Left kidney (tissue), 8 donors: ENCODE measurements at places on chromosomes 5 and 9.

DNA sequence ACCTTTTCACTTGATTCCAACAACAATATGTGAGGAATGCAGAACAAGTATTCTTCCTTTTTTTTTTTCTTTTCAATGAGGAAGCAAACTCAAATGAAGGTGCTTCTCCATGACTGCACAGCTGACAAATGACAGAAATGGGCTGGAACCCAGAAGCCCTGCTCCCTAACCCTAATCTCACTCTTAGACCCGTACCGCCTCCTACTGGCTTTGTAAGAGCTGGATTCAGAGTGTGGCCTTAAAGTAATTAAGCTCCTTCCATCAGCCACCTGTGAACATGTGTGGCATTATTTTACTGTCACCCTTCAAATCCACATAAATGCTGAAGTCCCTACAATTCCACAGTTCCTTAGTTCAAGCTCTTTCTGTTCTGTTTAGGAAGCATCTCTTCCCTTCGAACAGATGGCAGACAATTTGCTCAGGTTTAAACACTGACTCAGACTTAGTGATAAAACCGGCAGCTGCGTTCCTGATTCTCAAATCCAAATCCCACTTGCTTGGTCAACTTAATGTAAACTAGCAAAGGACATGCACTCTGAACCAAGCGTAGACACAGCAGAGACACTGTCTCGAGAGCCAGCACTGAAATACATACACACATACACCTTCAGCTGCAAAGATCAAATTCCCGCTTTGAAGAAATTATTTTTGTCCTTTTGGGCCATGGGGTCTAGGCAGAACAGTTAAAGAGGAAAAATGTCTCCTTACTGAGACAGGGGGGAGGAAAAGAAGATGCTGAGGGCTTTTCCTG is 316.7 kb upstream of the TLE4 start:
- DNase-seq: no peak

- DNase-seq: no peak
Measured at GRCh38 chr5:136810261-136810801, 445.0 kb upstream of the TRPC7 start.

GRCh38 chr5:142289708-142290576 is 34.9 kb downstream of the SPRY4 start:
- DNase-seq: no peak

DNA sequence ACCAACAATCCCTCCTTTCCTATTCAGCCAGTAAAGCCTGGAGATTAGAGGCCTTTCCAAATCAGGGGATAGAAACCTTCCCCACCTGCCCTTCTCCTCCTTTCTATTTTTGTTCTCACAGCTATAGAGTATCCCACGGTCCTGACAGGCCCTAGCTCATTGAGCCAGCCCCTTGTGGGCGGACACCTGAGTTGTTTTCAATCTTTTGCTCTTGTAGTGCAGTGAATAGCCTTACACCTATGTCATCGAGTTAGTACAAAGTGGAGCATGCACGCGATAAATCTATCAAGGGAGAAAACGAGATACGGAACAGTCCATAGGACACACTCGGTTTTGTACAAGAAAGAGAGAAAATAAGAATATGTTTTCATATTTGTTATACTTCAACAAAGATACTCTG is 77.2 kb downstream of the TSPAN17 start:
- no peak for DNase-seq

DNA sequence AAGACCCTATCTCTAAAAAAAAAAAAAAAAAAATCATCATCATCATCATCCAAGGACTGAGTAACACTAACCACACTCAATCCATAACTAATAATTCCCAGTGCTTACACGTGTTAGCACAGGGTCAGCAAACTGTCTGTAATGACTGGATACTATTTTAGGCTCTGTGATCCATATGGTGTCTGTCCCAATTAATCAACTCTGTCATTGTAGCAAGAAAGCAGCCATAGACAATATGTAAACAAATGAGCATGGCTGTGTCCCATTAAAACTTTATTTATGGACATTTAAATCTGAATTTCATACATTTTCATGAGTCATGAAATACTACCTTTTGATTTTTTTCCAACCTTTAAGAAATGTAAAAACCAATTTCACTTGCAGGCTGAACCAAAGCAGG is 148.4 kb downstream of the SIL1 start:
- DNase-seq: no peak

DNA sequence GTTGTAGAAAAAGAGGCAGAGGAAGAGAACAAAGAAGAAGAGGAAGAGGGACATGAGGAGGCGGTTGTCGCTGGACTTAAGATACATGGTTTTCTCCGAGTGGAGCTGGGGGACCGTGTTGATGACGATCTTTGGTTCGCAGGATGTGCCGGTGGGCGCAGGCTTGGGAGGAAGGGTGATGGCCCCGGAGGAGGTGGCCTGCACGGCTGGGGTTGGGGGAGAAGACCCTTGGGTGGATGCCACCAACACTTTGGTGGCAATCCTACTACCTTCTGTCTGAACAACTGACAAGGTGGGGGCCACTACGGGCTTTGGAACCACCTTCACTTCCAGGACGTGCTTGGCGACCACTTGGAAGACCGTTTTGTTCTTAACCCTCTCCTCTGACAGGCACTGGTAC is 60.7 kb downstream of the SECISBP2 start:
- no peak for DNase-seq
